RKO (cell line): ENCODE measurements at places on chromosomes 12 and 14.
A peak's percentile ranks its signal among the peaks of the same experiment; 100 is the strongest.

DNA sequence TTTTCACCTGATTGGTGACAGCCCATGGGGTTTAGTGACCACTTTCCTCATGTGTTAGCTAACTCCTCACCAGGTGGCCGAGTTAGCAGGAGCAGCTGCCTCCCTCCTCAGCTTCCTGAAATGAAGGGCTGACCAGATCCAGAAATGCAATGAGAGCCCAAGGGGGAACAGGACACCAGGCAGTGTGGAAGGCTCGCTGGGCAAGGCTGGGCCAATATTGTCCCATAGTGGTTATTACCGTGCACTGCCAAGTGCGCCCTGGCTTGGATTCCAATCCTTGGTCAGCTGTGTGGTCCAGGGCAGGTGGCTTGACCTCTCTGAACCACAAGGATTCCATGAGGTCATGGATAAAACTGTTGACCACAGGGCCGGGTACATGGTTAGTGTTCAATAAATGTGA is 3.6 kb upstream of the HSPB8 start:
- DNase-seq, result no peak

- DNase-seq, result no peak
Measured at GRCh38 chr12:18837505-18837904, 99.6 kb downstream of the CAPZA3 start.

DNA sequence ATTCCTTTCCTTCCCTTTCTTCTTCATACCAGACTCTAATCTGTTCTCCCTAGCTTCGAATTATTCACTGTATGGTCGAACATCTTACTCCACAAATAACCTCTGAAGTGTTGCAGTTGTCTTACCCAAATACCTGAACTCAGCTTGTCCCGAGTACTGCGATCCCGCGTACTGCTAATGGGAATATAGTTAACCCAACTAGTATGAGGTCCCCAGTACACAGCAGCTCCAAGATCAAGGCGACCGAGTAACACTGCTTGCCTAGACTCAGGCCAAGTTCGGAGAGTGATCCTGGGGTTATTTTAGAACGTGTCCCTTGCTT is 462 bp upstream of the ETNK1 start:
- DNase-seq, result no peak

GRCh38 chr12:33671676-33672075 is 232.1 kb upstream of the SYT10 start:
- DNase-seq, result no peak

DNA sequence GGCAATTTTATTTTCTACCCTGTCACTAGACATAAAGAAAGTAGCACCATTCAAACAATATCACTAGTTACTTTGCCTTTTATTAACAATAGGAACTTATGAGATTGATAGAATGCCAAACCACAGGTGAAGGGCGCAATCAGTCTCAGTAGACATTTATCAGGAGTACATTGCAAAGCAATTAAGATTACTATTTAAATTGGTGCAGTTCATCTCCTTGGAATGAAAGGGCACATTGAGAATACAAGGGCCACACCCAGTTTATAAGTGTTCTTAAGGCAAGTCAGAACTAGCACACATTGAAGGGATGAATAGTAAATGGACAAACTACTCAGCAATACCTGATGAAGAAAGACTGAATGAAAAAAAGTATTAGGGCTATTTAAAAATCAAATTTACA is 601.4 kb downstream of the C12orf50 start:
- DNase-seq, result no peak

- DNase-seq, result no peak
Measured at GRCh38 chr12:5713599-5714081, 231.4 kb downstream of the ANO2 start.

DNA sequence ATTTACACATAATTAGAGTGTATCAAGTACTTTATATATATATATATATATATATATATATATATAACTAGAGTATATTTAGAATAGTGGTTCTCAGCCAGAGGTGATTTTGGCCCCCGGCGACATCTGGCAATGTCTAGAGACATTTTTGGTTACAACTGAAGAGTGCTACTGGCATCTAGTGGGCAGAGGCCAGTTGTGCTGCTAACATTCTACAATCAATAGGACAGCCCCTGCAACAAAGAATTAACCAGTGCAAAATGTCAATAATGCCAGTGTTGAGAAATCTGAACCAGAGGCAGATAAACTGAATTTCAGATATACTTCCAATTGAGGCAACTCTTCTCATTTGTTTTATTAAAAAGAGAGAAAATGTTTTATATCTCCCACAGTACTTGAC is 8.9 kb downstream of the GTF2A1 start:
- DNase-seq, result peak; percentile 73

- no peak for DNase-seq
Measured at GRCh38 chr12:20140751-20141150, 227.6 kb upstream of the PDE3A start.

DNA sequence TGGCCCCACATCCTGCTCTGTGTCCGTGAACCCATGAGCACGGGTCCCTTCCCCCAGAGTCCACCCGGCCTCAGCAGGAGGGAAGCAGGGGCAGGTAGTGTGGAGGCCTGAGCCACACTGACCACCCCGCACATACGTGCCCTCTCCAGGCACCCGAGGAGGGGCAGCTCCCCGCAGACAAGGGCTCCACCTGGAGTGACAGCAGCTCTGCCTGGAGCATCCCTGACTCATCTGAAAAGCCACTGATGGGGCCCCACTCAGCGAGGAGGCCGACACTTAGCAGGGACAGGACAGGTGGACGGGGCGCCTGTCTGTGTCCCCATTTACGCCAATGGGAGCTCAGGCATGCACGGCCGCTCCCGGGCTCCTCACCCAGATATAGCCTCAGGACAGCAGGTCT is 237.6 kb upstream of the SFSWAP start:
- DNase-seq, result no peak

- DNase-seq, result no peak
Measured at GRCh38 chr12:87266305-87266704, 762.9 kb downstream of the C12orf50 start.

DNA sequence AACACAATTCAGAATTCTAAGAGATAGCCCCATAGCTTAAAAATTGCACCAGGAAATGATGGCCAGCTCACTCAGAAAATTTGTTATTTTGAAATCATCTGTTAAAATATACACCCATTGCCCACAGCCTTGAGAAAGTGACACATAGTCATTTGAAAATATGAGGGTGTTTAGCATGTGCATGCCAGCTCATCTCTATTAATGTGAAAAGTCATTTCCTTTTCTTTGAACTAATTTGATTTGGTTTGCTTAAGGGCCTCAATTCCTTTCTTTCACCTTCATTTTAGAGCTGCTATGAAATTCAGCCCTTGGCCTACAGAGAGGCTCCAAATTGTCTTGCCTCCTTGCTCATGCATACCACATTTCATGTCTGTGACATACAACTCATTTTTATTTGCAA is 241.4 kb downstream of the PHLDA1 start:
- DNase-seq, result peak; percentile 98

GRCh38 chr14:52703225-52703624 is 3.8 kb upstream of the PSMC6 start:
- peak; percentile 79 for DNase-seq

DNA sequence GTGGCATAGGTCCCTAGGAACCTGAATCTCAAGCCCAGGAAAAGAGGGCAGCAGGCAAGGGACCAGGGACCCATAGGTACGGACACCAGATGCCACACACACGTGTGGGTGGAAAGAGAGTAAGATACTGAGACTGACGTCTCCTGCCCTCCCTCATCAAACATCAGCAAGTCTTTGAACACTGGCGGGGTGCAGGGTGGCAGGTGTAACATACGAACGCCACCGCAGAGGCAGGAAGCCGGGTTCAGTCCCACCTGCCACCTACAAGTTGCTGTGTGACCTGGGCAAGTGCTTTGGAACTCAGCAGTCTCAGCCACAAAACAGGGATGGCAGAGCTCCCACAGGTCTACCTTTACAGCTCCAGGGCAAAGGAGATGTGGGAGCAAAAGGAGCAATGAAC is 11.1 kb downstream of the ACTN1 start:
- DNase-seq, result no peak

- DNase-seq, result no peak
Measured at GRCh38 chr12:87150969-87151662, 878.1 kb downstream of the C12orf50 start.

GRCh38 chr14:34169561-34169960 is 218.7 kb upstream of the EGLN3 start:
- no peak for DNase-seq

DNA sequence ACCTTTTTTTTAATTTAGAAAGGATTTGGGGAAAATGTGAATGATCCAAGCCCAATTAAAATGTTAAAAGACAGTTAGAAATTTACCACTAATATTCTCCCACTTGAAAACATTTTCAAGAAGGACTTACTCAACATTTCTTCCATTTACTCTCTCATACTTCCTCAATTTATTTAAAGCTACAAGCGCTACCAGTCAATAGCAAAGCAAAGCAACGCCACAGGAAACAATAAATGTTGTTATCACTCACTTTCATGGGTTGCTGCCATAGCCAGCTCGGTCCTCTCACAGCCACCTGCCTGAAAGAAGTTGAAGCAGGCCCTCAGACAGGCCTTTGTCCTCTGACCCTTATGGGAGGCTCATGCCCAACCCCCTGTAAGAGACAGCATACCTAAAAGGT is 6.0 kb upstream of the SOS2 start:
- no peak for DNase-seq

DNA sequence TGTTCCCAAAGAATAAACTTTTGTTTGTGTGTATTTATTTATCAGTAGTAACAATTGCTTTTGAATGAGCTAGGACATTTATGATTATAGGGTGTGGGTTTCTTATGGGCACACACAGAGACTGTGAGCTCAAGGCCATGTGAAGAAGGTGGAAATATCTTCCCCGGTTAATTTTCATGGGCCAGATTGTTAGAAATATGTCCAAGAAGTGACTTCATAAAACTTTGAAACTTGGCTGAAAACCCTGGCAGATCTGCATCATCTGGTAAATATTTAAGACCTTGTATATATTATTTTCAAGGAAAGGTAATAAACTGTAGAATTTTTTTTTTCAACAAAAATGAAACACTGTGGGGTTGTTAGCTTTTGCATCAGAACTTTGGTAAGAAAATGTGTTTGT is 53.5 kb upstream of the RNU6-8 start:
- no peak for DNase-seq

DNA sequence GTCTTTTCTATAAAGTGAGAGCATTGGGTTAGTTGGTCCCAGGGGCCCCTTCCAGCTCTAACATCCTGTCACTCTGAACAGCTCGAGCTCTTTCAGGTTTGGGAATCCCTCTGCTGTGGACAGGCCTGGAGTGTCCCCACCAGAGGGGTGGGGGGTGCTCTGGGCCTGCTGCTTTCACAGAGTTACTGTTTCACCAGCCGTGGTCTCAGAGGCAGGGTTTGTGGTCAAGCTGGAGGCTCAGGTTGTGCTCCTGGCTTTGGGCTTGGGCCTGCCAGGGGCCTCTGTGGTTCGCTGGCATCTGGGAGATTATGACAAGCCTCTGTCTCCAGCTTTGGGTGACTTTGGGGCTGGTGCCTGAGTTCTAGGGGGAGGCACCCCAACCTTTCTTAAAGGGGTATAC is 59.6 kb downstream of the FBXL14 start:
- no peak for DNase-seq

DNA sequence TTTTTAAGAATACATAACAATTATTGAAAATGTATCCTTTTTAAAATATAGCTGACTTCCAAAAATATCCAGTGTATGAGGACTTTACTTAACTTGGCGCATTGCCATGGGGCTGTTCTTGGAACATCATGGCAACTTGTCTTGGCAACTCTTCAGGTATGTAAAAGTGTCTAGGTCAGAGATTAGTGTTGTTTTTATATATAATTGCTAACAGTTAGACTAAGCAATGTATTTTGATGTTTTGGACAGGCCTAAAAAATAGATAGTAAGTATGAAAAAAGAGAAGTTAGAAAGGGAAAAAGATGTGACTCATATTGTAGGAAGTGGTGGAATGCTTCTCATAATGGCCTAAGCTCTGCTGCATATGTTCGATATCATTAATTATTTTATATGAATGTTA is 70.9 kb downstream of the MON2 start:
- peak; percentile 21 for DNase-seq

GRCh38 chr12:3718100-3718499 is 34.8 kb downstream of the CRACR2A start:
- DNase-seq, result no peak

- DNase-seq, result no peak
Measured at GRCh38 chr12:73307260-73307659, 1035.1 kb downstream of the TRHDE start.

DNA sequence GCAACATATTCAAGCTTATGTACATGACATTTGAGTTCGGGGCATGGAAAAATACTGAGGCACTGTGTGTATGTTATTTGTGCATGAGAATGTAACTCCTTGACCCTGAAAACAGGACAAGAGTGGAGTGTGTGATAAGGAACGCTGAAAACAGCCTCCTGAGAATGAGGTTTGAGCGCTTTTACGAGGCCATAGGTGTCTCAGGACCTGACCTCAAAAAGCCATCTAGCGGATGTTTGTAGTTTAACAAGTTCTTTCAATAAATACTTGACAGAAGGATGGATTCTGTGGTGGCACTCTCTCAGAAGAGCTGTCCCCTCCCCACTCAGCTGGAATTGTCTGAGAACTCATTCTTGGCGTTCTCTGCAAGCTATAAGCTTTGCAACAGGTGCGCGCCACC is 350.5 kb upstream of the TMTC1 start:
- peak; percentile 53 for DNase-seq

DNA sequence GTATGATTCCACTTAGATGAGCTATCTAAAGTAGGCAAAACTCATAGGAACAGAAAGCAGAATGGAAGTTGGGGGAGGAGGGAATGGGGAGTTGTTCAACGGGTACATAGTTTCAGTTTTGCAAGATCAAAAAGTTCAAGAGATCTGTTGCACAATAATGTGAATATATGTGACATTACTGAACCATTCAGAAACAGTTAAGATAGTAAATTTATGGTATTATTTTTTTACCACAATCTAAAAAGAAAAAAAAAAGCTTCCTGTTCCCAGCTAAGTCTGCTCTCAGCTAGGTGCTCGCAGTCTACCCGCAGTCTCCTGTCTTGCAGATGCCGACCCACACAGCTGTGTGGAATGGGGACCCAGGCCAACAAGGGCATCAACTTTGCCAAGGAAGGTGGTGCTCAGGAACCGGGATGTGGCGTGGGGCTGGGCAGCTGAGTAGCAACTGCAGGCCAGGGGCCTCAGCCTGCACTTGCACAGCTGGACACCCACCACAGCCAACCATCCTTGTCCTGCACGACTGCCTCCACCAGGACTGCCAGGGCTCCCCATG is 15.3 kb upstream of the ANO6 start:
- DNase-seq, result no peak

DNA sequence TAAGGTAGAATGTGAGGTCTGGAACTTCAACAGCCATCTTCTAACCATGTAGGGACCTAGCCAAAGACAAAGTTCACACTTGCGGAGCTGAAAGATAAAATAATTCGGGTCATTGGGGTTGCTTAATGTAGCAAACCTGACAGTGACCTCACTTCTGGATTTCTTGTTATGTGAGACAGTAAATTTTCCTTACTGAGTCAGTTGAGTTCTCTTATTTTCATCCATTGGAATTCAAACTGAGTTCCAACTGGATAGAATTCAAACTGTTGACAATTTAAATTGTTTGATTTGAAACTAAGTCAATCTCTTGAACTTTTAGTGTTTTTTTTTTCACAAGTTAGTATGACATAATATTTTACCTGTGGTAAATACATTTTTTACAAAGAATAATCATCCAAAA is 406.5 kb downstream of the ADAMTS20 start:
- DNase-seq, result no peak

GRCh38 chr12:65827827-65828231 is 3.5 kb downstream of the HMGA2 start:
- peak; percentile 77 for DNase-seq
